ENCODE measurements at places on chromosomes 2 and 18. TPM values are rescaled to one million over a fixed set of nuclear protein-coding genes. Genes with fewer than 3 reads are reported as not detected.

Gene RALB
- total RNA-seq, result 77.7 TPM

Gene SERPINB13
- total RNA-seq, result not detected

Gene LHCGR
- total RNA-seq, result not detected

Gene CNTNAP5
- total RNA-seq, result not detected

Gene KLHL41
- total RNA-seq, result not detected

Gene DPP4
- 20.2 TPM for total RNA-seq

Data from mammary microvascular endothelial cell (primary cell).